ENCODE measurements at places on chromosomes 5 and 9.
A peak's percentile ranks its signal among the peaks of the same experiment; 100 is the strongest.

DNA sequence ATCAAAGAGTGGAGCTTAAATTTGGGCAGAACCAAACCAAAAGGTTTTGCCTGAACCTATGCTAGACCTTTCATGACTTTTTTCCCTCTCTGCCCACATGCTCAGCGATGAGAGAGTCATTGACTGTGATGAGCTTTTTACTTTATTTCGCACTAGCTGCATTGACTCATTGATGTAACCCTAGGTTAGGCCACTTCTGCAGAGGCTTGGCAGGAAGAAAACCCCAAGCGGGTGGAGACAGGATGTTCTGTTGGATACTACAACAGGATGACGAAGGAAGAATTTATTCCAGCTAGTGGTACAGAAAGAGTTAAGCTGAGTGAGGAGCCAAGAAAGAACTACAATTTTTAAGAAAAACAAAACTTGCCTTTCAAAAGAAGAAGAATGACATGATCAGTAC lies 18.4 kb downstream of the AGXT2 start:
- no peak for DNase-seq

DNA sequence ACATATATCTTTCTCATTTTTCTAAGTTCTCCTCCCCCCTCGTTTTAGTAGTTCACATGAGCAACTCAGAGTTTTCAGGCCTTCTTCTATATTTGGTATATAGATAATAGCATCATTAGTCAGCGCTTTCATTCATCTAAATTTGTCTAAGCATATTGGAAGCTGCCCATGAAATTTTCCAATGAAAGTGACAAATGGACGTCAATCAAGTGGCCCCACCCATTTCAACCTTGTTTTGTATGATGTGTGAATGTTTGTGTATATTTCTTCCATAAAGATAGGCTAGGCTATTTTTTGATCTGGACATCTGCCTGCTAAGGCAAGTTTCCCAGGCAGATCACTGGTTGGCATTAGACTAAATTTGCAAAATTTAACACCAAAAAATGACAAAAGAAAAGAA lies 104.0 kb upstream of the SSBP2 start:
- DNase-seq = no peak

- no peak for DNase-seq
Measured at GRCh38 chr5:16812911-16813310, 123.2 kb downstream of the MYO10 start.

- DNase-seq = no peak
Measured at GRCh38 chr9:127528422-127529251, 77.3 kb downstream of the LRSAM1 start.

DNA sequence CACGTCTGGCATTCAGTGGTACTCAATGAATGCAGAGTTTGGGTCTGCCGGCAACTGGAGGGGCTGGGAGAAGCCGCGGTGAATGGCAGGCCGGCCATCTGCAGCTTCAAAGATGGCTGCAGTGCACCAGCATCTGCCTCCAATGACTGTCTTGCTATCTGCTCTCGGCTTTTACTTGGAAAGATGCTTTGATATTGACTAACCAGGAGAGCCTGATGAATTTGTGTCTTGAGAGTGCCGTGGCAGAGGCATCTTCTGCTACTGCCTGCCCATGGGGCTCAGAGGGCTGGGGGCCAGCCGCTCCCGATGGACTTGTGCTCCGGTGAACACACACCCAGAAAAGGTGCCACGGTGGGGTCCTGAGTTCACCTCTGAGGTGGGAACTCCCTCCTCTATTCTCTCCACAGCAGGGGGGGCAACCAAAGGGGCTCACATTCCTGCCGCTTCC lies 164.5 kb downstream of the COL23A1 start:
- no peak for DNase-seq

DNA sequence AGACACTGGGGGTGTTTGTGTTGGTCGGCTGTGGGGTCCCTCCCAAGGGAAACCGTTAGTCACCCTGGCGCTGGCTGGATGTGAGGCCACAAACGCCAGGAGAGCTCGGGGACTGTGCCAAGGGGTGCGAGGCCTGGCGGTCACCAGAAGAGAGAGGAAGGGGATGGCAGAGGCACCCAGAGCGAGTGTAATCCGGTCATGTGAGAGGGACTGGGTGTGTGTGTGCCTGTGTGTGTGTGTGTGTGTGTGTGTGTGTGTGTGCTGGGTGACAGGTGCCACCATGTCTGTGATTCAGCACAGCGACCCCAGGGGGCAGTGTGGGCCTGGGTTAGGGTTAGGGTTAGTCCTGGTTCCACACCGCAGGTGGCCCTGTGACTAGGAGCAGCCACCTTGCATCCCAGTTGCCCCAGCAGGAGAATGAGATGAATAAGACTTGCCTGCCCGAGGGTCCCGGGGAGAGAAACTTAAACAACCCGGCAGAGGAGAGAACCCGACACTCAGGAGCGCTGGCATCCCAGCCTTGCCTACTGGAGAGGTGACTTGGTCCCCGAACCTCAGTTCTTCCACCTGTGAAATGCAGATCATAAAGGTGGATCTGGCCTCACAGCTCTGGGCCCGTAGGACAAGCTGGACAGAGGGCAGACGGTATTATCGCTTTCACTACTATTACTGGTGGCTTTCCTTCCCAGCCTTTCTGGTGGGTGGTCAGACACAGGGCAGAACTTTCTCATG lies 1.4 kb upstream of the ADAMTSL2 start:
- peak; percentile 63 for DNase-seq

DNA sequence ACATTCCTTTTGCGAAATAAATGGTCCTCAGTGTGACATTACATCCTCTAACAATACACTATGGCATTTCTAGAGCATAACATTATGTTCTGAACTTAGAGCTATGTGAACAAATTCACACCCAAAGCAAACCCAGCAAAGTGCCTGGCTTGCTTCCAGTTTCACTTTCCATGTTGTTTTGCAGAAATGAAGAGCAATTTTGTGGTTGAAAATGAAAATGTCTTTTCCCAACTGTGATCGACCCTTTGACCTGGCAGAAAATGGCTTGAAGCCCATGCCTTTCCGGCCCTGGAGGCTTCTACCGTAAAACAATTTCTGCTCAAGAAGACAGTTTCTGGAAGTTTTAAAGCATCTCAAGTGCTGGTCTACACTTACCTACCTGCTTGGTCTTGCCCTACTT lies 344.7 kb upstream of the RGMB start:
- no peak for DNase-seq

- DNase-seq = no peak
Measured at GRCh38 chr5:149901511-149901910, 43.1 kb downstream of the PDE6A start.

DNA sequence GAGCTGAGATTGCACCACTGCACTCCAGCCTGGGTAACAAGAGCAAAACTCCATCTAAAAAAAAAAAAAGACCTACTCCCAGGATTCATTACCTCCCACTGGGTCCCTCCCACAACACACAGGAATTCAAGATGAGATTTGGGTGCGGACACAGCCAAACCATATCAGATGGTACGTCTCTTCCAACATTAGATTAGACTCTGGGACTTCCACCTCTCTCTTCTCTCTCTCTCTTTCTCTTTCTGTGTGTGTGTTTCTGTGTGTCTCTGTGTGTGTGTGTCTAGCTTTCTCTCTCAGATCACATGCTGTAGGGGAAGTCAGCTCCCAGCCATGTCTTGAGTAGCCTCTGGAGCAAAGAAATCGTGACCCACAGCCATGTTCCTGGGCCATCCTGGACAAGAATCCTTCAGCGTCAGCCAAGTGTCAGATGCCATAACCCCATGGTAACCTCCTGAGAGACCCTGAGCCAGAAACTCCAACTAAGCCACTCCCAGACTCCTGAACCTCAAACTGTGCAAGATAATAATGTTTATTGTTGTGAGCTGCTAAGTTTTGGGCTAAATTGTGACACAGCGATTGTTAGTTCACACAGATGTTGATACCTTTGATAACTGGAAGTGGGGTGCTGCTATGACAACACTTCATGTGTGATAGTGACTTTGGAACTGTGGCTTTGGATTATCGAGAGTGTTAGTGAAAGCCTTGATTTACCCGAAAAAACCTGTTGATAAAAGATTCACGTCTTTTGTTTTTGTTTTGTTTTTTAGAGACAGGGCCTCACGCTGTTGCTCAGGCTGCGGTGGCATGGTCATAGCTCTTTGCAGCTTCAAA lies 4.1 kb upstream of the CMBL start:
- no peak for DNase-seq

GRCh38 chr9:120860083-120860482 lies 16.9 kb downstream of the PHF19 start:
- no peak for DNase-seq

- no peak for DNase-seq
Measured at GRCh38 chr9:85225180-85225579, 516.6 kb downstream of the AGTPBP1 start.

DNA sequence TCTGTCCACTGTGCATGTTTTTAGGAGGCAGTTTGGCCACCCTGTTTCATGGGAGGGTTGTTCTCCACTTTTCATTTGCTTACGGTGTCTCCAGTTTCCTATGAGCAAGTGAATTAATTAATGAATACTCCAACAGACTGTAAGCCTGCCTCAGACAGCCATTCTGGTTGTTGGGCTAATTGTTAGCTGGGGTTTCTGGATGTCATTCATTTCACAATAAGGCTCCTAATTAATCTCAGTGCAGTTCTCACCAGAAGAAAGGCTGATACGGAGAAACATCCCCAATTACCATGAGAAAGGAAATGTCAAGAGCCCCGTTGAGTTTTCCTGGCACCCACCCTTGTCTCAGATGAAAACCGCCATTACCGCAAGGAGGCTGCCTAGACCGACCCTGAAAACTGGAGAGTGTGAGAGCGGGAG lies 75.8 kb downstream of the MAP1B start:
- no peak for DNase-seq

DNA sequence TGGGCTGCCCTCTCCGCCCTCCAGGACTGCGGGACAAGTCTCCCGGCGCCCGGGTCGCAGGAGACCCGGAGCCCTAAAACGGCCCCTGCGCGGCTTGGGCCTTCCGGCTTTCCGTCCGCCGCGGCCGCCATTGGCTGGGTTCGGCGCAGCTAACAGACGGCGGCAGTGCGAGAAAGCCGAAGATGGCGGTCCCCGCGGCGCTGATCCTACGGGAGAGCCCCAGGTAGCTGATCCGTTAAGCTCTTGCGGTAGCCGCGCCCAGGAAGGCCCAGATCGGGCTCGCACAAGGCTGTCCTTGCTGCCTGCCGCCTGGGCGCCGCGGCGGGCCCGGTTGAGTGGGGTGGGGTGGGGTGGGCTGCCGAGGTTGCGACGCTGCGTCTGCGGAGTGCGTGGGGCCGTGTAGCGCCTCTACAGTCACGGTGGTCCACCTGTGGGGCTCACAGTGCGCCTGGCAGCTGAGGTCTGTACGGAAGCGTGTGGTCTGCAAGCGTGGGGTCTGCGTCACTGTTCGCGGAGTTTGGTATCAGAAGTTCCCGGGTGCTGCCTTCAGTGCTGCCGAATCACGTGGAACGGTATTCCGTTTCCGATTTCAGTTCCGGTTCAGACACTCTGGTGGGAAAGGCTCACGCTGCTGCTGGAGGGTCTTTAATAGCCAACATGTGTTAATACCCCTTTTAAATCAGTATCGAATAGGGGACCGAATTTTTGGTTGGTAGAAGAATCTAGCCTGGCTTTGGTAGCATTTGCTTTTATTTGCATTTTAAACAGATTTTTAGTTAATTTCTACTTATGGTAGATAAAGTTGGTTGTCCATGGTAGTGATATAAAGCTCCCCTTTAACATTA lies at the start of gene COMMD10:
TSS of gene COMMD10 (plus strand) at position 155 of the 845 bp plus-strand sequence.
- DNase-seq = peak; percentile 79

- no peak for DNase-seq
Measured at GRCh38 chr5:17113174-17113958, 104.1 kb upstream of the BASP1 start.

DNA sequence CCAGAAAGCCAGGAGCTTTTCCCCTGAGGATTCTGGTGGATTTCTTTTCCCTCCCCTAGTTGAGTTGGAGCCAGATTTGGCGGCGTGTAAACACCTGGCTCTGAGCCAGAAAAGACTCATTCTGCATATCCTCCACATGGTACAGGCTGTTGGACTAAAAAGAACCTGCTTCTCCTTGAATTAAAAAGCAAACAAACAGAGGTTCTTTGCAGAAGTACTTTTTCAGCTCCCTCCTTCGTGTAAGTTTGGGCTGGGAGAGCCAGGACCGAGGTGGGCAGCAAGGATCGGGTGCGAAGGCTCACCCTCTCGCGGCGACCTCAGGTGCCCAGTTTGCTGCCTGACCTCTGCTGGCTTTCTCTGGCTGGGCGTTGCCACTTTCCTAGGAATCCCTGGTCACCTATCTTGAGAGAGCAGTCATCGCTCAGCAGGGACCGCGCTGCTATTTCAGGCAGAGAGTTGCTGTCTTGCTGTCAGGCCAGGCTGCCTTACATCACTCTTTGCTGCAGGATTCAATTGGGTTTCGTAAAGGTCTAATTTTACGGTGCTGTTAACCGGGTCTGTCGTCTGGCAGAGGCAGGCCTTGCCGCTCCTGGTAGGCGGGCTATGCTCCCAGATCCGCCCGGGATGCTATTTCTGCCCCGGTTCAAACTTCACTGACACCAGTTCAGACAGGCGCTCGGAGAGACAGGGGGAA lies 3.2 kb downstream of the PAPPA start:
- DNase-seq = no peak

DNA sequence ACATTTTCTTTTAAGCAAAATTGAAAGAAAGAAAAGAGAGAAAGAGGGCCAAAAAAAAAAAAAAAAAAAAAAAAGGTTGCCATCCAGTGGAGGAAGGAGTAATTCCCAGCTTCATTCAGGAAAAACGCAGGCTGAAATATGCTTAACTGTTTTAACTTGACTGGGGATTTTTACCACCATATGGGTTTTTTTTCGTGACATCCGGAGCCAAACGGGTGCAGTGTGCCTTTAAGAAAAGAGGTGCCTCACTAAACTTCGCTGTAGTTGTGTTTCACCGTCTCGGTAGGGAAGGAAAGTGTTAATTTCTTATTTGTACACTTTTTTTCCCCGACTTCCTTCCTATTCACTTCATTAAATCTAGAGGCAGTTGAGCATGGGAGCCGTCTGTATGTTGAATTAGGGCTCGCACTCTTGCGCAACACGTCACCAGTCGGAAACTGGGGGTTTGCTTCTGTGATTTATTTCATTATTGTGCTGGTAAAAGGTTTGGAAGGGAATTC lies 143.0 kb downstream of the SMARCA2 start:
- DNase-seq = peak; percentile 55
